Inflammatory macrophage treated with lipopolysaccharide for 4 hours (primary cell): ENCODE measurements at places on chromosomes 6 and 20.

GRCh38 chr20:46811224-46812084 is 83.2 kb upstream of the EYA2 start:
- no peak for DNase-seq

DNA sequence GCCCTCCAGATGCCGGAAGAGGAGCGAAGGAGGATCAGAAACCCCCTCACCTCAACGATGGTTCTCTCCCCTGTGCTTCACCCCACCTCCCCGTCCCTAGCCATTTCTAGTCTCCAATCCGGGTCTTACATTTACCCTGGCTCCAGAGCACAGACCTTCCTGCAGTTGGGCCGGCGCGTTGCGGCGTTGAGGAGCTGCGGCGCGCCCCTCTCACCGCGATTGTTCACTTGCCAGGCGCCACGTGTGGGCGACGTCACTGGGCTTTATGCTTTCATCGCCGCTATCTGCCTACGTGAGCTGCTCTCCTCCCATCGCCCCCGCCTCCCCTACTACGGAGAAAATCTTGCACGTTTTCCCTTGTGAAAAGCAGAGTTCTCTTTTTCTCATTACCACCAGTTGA is at the start of gene CRISP2:
Gene CRISP2, minus strand, starts transcription at position 198 of the 400 bp plus-strand sequence. CDS start 4,347 bp downstream, outside the sequence.
- DNase-seq: no peak

DNA sequence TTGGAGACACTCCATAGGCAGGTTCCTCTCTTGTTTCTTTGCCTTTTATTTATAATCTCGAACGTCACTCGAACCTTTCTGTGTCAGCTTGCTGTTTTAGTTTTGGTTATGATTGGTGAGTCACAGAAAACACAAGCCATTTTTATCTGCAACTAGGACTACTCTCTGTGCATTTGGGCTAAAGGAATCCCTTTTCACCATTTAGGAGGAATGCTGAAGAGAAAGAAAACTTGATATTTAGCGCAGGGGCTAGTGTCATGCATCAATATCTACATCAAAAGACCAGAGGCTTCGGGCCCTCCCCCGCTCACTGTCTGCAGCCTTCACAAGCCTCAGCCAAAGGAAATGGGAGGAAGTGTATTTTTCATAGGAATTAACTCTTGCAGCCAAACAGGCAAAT is 507.8 kb upstream of the CITED2 start:
- peak; percentile 49 for DNase-seq

DNA sequence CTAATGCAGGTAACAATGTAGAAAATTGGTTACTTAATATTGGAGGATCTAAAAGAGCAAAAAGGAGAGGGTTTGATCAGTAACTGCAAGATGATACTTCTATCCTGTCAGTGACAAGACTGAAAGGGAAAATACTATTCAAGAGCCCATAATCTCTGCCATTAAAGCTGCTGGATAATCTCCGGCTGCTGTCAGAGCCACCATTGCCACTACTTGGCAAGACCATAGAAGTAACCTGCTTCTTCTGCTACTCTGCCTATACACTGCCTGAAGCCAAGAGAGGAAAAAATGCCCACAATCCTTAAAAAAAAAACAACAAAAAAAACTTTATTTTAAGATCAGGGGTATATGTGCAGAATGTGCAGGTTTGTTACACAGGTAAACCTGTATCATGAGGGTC is 386.5 kb upstream of the ID4 start:
- no peak for DNase-seq

DNA sequence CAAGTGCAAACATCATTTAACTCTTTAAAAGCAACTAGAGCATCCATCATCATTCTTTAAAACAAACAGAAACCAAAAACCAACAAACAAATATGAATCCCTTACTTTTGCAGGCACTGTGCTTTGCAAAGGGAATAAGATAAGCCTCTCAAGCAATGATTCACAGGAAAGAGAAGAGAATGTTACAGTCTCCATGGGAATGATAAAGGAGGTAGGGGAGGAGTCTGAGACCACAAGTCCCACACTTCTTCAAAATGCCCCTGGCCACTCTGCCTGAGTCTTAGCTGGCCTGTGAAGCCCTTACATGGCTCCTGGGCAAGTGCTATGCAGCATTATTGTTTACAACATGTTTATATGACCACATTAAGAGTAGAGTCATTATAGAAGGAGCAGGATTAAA is 257.7 kb upstream of the MARCKS start:
- no peak for DNase-seq

DNA sequence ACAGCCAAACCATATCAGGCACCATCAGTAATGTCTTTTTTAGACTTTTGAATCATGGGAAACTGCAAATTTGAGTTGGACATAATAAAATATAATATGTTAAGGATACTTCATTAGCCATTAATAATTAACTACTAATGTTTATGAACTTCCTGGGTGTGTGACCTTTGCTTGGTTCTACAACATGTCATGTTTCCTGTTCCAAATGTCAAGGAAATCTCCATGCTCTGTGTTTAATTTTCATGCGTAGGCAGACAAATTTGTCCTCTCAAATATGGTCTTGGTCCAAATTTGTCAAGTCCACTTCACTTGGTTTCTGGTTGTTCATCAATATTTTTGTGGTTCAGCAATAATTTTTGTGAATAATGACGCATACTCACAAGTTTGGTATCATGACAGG is 410.5 kb downstream of the BMP2 start:
- no peak for DNase-seq

- no peak for DNase-seq
These were observed 49.0 kb downstream of the RIPOR3 start for GRCh38 chr20:50642288-50642803.

DNA sequence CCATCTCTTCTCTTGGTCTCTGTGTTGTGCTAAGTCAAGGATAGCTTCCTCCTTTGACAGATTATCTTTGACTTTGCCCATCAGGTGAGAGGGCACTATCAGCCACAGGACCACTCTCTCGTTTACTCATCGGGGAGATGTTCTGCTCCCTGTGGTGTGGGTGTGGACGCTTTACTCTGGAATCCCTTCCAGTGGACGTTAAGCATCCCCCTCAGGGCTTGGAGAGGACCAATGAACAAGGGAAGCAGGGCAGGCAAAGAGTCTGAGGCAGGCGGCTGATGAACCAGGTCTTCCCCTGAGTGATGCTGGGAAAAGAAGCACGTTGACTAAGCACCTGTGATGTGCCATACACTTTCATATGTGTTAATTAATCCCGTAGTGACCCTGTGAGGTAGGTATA is 21.0 kb upstream of the RNF24 start:
- no peak for DNase-seq

GRCh38 chr6:139568151-139568955 is 193.9 kb upstream of the CITED2 start:
- DNase-seq: peak; percentile 63

- no peak for DNase-seq
These were observed 242.1 kb downstream of the GJA1 start for GRCh38 chr6:121677571-121677970.

- peak; percentile 75 for DNase-seq
These were observed 19.1 kb downstream of the SPATA2 start for GRCh38 chr20:49896204-49896603.

GRCh38 chr6:158605266-158605878 is 39.2 kb downstream of the DYNLT1 start:
- peak; percentile 59 for DNase-seq

GRCh38 chr6:129440691-129441090 is 269.3 kb downstream of the ARHGAP18 start:
- no peak for DNase-seq

GRCh38 chr20:23530937-23531567 is 37.2 kb downstream of the CST9L start:
- no peak for DNase-seq

DNA sequence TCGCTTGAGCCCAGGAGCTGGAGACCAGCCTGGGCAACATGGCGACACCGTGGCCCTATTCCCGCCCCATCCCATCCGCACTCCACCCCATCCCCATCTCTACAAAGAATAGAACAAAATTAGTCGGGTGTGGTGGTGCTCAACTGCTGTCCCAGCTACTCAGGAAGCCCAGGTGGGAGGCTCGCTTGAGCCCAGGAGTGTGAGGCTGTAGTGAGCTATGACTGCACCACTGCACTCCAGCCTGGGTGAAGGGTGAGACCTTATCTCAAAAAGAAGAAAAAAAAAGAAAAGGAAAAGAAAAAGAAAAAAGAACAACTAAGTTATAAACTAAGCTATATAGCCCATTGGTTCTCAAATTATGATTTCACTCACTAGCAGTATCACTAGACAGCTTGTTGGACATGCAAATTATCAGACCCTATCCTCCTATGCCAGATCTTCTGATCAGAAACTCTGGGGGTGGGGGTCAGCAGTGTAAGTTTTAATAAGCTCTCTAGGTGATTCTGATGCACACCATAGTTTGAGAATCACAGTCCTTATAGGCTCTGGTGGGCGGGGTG is 491 bp upstream of the ITCH start:
- DNase-seq: no peak

DNA sequence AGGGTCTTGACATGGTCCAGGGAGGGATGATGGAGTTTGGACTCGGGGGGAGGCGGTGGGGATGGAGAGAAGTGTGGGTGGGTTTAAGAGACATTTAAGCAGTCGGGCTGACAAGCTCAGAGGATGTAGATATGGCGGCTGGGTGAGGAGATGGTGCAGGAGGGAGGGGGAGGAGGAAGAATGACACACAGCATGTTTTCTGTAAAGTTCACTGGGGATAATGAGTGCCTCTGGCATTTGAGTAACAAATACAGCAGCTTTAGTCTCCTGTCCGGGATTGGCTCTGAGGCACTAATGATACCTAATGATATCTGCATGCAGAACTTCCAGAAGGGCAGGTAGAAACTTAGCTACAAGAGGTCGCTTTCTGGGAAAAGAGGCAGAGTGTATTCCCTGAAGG is 107.8 kb downstream of the DHX35 start:
- DNase-seq: no peak

DNA sequence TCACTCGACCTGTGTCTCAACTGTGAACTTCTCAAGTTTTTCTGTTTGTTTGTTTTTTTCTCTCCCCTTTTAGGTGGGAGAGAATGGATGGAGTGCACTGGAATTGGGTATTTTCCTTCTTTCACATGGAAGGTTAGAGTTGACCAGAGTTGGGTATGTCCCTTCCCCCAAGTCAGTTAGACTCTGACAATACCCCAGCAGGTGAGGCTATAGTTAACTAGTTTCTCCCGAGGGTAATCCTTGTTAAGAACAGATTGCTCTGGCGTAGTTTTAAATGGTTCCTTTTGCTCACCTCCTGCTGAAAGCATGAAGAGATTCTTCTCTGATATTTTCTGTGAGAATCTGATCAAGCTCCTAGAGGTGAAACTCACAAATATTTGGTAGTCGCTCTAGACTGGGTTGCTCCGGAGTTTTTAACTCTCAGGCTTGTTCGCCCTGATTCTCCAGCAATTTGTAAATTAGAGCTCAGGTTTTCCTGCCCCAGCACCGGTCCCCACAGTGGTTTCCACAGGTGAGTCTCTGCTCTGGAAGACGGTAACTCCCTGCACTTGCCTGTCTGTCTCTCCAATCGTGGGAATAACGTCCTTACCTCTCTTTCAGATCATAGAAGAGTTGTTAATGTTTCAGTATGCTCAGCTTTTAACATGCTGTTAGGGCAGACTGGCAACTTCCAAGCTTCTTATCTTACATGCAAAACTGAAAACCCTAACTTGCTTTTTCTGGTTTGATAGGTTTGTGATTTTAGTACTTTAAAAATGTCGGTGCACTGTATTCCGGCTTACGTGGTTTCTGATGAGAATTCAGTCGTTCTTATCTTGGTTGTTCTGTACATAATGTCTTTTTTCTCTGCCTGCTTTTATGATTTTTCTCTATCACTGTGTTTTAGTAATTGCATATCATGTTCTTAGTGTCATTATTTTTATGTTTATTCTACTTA is 111.2 kb upstream of the HIVEP1 start:
- DNase-seq: no peak

DNA sequence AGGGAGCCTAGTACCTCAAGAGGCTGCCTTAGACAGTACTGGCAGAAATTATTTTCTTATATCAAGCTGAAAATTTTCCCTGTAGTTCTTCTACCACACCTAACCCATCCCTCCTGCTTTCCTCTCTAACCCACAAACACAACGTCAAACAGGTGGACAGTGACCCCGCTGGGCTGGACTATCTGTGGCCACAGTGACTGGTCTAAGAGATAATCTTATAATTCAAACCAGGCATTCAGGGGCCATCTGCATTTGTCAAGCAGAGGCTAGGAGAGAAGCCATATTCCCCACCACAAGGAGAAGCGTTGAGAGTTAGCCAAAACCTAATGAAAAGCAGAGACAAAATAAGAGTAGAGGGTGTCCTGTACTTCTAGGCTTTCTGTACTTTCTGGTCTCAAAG is 8.2 kb downstream of the HDDC2 start:
- no peak for DNase-seq

- DNase-seq: no peak
These were observed 669.3 kb upstream of the GJE1 start for GRCh38 chr6:141463237-141463977.

DNA sequence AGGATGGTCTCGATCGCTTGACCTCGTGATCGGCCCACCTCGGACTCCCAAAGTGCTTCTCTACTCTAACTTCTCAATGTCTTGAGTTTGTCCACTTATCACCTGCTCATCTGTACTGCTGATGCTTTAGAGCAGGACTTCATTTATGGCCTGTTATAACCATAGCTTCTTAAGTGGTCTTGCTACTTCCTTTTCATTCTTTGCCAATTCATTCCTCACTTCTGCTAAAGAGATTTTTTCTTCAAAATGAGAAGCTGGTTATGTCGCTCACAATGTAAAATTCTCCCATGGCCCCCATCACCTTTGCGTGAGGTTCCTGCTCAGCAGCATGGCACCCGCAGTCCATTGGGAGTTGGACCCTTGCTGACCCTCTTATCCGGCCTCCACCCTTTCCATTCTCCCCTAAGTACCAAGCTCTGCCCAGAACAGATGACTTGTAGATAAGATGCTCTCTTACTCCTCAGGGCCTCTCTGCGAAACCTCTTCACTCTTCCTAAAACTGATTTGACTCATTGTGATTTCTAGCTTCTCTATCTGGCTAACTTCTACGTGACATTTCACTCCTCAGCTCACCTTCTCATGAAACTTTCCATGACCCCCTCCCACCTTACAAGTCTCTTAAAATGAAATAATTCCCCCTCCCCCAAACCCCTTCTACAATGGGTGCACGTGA is 13.9 kb upstream of the CD164 start:
- DNase-seq: no peak

DNA sequence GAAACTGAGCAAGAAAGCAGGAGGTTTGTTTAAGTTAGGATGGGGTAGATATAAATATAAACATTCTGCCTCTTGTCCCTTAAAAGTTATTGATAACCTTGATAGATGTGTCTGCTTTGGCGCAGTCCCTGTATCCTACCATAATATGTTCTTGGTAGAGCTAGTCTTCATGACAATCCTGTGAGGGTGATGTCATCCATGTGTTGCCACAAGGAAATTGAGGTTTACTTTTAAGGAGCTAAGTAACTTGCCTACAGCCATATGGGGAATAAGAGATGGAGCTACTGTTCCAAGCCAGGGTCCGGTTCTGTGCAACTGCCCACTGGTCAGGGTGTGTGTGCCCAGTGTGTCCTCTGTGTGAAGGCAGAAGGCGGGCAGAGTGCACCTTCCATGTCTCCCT is 78.5 kb downstream of the SSR1 start:
- peak; percentile 29 for DNase-seq
